ENCODE measurements at places on chromosomes 3 and 15. TPM values are rescaled to one million over a fixed set of nuclear protein-coding genes. Genes with fewer than 3 reads are reported as not detected.

CHRD gene
- total RNA-seq: 1.7 TPM

KCNMB3 gene
- total RNA-seq: 1.3 TPM

GREM1 gene
- total RNA-seq: 39.1 TPM

HMCES gene
- 12.0 TPM for total RNA-seq

SENP7 gene
- 19.7 TPM for total RNA-seq

GRK7 gene
- total RNA-seq: not detected

ILDR1 gene
- not detected for total RNA-seq

OR5H14 gene
- not detected for total RNA-seq

AMIGO3 gene
- 0.32 TPM for total RNA-seq

RBP2 gene
- total RNA-seq: not detected

TNFSF10 gene
- 4.3 TPM for total RNA-seq

KAT2B gene
- total RNA-seq: 16.8 TPM

WNT7A gene
- not detected for total RNA-seq

Measured in articular chondrocyte of knee joint (primary cell).